ENCODE measurements at places on chromosomes 13 and 19. TPM values are rescaled to one million over a fixed set of nuclear protein-coding genes. Genes with fewer than 3 reads are reported as not detected.

TRAPPC5 gene
- 185 TPM for polyA plus RNA-seq

PPM1N gene
- polyA plus RNA-seq = 1.6 TPM

SPINT2 gene
- 1.2 TPM for polyA plus RNA-seq

ADAMTS10 gene
- polyA plus RNA-seq = 11.5 TPM

APOC4 gene
- polyA plus RNA-seq = not detected

INAFM1 gene
- polyA plus RNA-seq = 11.0 TPM

PBX4 gene
- polyA plus RNA-seq = 2.9 TPM

APC2 gene
- polyA plus RNA-seq = 0.41 TPM

F10 gene
- polyA plus RNA-seq = 19.5 TPM

CEACAM19 gene
- polyA plus RNA-seq = 9.3 TPM

GNG7 gene
- 0.19 TPM for polyA plus RNA-seq

RASGRP4 gene
- not detected for polyA plus RNA-seq

GCDH gene
- polyA plus RNA-seq = 27.7 TPM

NOVA2 gene
- not detected for polyA plus RNA-seq

GAS6 gene
- polyA plus RNA-seq = 795 TPM

Data from IMR-90 (cell line).